ENCODE measurements at places on chromosomes 16 and 17. TPM values are rescaled to one million over a fixed set of nuclear protein-coding genes. Genes with fewer than 3 reads are reported as not detected.

Gene RNU2-1
- not detected for total RNA-seq

Gene SOST
- total RNA-seq, result not detected

Gene HAS3
- total RNA-seq, result 1.1 TPM

Gene EDC4
- total RNA-seq, result 50.3 TPM

Gene BRIP1
- 8.2 TPM for total RNA-seq

Gene RAMP2
- total RNA-seq, result 5.2 TPM

Gene ABCC3
- 1.6 TPM for total RNA-seq

Gene IL34
- 1.4 TPM for total RNA-seq

Gene CHD3
- total RNA-seq, result 104 TPM

Gene WNK4
- 0.32 TPM for total RNA-seq

Gene CEP295NL
- total RNA-seq, result 2.1 TPM

Gene NPIPB13
- total RNA-seq, result 0.65 TPM

Gene BFAR
- 142 TPM for total RNA-seq

Gene CLDN9
- not detected for total RNA-seq

Gene ASGR1
- total RNA-seq, result 9.1 TPM

Gene RDM1
- not detected for total RNA-seq

Gene TBX2
- 0.32 TPM for total RNA-seq

Gene DHRS7C
- total RNA-seq, result not detected

Gene CD7
- total RNA-seq, result not detected

Gene TNS4
- total RNA-seq, result not detected

Gene KRTAP4-1
- total RNA-seq, result not detected

Gene SECTM1
- total RNA-seq, result 0.65 TPM

Gene NXPH3
- 0.61 TPM for total RNA-seq

Gene RNF227
- 0.65 TPM for total RNA-seq

Gene XPO6
- total RNA-seq, result 62.4 TPM

Gene RHBDL1
- 0.30 TPM for total RNA-seq

Gene TBX4
- not detected for total RNA-seq

Gene C17orf67
- 1.3 TPM for total RNA-seq

Gene SF3B3
- 89.3 TPM for total RNA-seq

Gene CLEC19A
- total RNA-seq, result not detected
